CD4-positive, alpha-beta T cell treated with Interleukin-17A for 1 hour (primary cell): ENCODE measurements at places on chromosomes 13 and 19.

GRCh38 chr19:12034620-12035019 lies 859 bp downstream of the ZNF433 start:
- DNase-seq, result no peak

GRCh38 chr13:99656092-99656745 lies 154.9 kb downstream of the TM9SF2 start:
- DNase-seq, result peak; percentile 88

DNA sequence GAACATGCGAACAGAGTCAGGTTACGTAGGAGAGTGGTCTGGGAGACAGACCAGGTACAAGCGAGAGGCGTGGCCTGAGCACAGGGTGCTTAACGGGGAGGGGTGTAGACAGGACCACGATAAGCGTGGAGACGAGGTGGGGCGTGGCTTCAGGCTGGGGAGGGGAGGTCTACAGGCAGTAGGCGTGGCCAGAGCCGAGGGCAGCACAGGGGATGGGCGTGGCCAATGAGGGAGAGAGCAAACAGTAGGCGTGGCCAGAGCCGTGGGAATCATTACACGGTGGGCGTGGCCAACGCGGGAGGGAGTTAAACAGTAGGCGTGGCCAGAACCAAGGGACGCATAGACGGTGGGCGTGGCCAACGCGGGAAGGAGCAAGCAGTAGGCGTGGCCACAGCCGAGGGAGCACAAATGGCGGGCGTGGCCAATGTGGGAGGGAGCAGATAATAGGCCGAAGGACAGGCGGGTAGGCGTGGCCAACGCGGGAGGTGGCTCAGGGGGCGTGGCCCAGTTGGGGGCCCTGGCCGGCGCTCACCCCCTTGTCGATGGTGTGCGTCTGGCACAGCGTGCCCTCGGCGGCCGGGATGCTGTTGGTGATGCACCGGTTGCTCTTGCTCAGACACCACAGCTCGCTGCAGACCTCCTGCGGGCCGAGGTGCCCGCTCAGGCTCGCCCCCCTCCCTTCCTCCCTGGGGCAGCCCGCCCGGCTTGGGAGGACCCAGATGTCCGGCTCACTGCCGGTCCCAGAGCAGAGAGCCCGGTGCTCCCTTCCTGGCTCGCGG lies 15.2 kb upstream of the MYO1F start:
- peak; percentile 97 for DNase-seq

GRCh38 chr19:1744822-1745563 lies 8.3 kb upstream of the ONECUT3 start:
- DNase-seq, result no peak

DNA sequence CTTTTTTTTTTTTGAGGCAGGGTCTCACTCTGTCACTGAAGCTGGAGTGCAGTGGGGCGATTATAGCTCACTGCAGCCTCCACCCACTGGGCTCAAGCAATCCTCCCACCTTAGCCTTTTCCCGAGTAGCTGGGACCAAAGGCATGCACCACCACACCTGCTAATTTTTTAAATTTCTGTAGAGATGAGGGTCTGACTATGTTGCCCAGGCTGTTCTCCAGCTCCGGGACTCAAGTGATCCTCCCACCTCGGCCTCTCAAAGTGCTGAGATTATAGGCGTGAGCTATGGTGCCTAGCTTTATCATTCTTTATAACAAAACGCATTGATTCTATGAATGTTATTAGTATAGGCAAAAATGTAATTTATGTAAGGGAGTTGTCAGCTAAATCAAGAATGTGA lies 17.9 kb upstream of the LYPD3 start:
- DNase-seq, result no peak

GRCh38 chr13:84812789-84813188 lies 930.5 kb upstream of the SLITRK1 start:
- DNase-seq, result no peak

DNA sequence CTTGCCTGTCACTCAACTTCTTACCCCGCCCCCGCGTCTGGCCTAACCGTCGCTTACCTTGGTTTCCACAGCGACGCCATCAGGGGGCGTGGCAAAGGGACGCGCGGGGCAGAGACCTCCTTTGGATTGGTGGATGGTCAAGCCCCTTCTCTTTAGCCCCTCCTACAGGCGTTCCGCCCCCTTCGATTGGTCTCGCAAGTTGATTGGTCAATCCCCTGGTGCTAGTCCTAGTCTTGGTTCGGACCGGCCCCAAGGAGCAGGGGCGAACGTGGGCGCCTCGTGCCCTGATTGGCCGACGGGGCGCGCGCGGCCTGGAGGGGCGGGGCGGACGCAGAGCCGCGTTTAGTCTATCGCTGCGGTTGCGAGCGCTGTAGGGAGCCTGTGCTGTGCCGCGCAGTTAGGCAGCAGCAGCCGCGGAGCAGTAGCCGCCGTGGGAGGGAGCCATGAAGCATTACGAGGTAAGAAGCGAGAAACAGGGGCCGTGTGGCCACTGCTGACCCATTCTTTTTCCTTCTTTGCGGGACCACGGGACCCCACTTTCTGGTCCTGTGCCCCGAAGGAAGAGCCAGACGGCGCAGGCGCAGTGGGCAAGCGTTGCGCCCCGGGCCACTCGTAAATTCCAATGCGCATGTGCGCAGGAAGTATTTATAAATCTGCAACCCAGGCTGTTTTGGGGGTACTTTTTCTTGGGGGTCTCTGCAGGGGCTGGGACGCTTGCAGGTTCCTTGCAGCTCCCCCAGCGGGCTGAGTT lies at the start of gene TECR:
Gene TECR, plus strand, starts transcription at position 341 of the 751 bp plus-strand sequence. Its CDS starts 103 bp downstream, at position 444.
- peak; percentile 100 for DNase-seq

GRCh38 chr19:51317376-51317775 lies 5.9 kb downstream of the IGLON5 start:
- DNase-seq, result no peak

- no peak for DNase-seq
These were observed 142.3 kb upstream of the SOX21 start for GRCh38 chr13:94854688-94855087.

DNA sequence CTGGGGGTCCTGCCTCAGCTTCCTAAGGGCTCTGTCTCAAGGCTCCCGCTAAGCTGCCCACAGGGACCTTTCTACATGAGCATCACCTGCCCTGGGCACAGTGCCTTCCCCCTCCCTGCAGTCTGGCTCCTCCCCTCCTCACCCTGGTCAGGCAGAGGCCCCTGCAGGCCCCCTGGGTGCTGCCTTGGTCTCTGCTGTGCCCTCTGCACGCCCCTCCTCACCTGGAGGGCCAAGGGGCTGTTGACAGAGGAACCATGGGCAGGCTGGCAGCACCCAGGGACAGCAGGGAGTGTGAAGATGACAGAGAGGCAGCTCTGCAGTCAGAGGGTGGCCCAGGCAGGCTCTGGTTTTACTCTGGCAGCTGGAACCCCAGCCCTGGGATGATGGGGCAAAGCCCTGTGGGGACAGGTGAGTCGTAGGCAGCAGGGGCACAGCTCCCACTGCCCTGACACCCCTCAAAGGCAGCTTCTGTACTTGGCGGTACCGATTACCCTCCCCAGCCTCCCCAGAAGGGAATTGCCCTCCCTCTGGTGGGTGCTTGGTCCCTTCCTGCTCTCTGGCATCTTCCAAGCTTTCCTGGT lies 43.1 kb downstream of the SUGP2 start:
- no peak for DNase-seq

DNA sequence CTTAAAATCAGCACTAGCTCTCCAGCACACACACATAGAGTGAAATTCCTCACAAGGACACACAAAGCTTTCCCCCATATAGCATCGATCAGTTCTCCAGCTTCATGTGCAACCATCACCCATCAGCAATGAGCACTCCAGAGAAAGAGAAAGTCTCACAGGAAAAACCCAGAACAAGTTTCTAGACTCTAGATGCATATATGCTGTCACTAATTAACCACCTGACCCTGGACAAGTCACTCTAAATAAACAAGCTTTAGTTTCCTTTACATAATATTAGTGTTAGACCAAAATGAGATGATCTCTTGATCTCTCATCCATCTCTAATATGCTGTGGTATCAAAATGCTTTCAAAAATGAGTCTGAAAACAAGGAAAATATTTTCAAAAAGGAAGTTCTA lies 81.2 kb downstream of the TBC1D4 start:
- no peak for DNase-seq

DNA sequence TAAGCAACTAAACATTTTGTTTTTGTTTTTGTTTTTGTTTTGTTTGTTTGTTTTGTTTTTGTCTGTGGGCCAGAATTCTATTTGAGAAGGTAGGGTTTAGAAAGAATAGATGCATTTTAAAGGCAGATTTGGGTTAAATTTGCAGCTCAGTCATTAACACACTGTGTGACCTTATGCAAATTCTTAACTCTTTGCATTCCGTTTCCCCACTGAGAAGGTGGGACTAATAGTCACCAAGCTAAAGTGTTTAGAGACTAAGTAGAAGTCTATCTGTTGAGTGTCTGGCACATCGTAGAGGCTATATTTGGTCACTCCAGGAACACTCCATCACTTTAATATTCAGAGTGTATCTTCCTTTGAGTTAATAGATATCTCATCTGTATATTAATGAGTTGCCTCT lies 87.1 kb downstream of the CCNA1 start:
- no peak for DNase-seq

GRCh38 chr13:26602783-26603182 lies 45.3 kb downstream of the WASF3 start:
- no peak for DNase-seq

GRCh38 chr13:110907951-110908898 lies 6.6 kb downstream of the ANKRD10 start:
- no peak for DNase-seq

GRCh38 chr13:76164290-76164689 lies 528.2 kb downstream of the LMO7 start:
- DNase-seq, result no peak

DNA sequence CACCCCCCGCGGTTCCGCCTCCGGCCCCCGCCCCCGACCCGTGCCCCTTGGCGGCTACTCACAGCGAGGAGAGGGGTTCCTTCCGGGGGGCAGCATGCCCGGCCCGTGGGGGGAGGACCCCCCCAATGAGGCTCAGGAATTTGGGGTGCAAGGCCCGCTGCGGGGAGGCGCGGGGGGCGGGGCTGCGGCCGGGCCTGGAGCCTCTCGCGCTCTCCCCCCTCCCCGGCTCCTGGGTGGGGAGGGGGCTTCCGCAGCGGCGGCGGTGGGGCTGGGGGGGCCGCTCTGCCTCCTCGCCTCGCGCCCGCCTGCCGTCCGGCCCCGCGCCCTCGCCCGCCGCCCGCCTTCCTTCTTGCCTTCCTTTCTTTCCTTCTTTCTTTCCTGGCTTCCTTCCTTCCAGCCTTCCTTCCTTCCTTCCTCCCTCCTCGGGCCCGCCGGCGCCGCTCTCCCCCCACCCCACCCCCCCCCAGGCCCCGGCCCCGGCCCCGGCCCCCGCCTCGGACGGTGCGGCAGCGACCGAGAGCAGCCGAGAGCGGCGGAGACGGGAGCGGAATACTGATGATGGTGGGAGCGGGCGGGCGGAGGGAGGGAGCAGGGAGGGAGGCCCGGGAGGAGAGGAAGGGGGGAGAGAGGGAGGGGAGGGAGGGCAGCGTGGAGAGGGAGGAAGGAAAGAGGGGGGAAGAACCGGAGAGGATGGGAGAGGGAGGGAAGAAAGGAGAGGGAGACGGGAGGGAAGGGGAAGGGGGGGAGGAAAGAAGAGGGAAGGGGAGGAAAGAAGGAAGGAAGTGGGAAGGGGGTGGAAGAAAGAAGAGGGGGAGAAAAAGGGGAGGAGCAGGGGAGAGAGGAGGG lies at the start of gene LRRC4B:
Gene LRRC4B, minus strand, starts transcription at position 554 of the 846 bp plus-strand sequence. CDS start 19,597 bp downstream, outside the sequence.
- no peak for DNase-seq

DNA sequence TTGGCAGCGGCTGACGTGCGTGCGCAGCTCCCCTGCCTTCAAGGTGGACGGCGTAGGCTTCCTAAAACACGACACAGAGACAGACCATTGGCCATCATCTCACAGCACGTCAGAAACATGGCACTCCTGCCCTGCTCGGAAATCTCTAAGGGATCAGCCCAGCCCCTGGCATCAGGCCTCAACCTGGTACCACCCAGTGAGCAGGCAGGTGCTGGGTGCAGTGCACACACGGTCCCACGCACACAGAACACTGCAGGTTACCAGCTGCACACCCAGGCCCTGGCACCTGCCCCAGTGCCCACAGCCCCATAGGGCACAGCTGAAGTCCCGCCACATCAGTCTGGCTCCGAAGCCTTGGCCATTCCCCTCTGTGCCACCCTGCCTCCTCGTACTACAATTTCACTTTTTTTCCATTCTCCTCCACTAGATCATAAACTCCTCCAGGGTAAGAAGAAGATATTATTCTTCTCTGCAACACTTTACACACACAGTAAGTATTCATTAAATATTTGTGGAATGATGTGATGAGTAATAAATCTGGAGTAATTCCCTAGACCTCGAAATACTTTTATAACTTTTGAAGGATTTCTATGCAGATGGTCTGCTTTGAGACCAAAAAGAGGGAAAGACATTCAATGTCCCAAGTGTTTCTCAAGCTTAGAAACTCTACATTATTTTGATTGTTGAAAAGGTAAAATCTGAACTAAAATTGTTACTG lies 156.4 kb downstream of the COL4A1 start:
- DNase-seq, result no peak

DNA sequence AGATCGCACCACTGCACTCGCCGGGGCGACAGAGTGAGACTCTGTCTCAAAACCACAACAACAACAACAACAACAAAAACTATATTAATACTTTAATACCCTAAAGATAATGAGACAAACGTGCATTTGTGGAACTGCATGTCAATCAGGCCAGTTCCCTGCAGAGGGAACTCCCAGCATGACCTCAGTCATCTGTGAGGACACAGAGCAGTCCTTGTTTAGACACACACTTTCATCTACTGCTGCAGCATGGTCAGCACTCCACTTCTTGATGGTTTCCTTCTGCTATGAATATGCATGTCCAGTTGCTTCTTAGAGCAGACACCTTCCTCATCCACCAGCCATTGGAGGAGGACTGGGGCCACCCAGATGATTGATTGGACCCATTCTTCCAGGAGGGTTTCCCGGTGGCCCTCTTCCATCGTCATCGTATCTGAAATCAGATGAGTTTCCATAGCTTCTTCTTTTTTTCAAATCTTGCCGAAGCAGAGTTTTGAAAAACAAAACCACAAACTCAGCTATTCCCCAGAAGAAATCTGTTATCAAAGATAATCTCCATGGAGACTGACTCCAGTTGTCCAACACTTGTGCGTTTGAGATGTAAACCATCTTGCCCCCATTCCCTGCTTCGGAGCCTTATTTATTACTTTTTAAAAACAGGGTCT lies 26.5 kb downstream of the ZNF607 start:
- DNase-seq, result no peak
